ENCODE measurements at places on chromosomes 1 and 21.

DNA sequence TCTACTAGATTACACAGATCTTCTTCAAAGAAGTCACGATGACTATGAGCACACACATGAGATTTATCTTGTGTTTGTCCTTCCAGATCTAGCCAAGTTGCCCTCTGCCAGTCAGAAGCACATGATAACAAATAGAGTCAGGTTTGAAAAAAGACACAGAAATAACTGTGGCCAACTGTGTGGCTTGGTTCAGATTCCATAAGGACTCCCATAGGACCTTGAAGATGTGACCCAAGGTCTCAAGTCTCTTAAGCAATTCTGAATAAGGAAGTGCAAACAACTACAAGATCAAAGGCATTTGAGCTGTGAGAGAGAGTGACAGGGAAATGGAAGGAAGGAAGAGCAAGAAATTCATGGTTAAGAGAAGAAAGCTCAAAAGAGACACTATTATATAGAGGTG is 194.0 kb downstream of the PLPP3 start:
- DNase-seq, result no peak

GRCh38 chr1:19735440-19736127 is 64.1 kb downstream of the TMCO4 start:
- DNase-seq, result no peak

- DNase-seq, result no peak
Measured at GRCh38 chr1:91501523-91501851, 836 bp downstream of the CDC7 start.

GRCh38 chr1:13667691-13668090 is 32.3 kb upstream of the PRDM2 start:
- no peak for DNase-seq

DNA sequence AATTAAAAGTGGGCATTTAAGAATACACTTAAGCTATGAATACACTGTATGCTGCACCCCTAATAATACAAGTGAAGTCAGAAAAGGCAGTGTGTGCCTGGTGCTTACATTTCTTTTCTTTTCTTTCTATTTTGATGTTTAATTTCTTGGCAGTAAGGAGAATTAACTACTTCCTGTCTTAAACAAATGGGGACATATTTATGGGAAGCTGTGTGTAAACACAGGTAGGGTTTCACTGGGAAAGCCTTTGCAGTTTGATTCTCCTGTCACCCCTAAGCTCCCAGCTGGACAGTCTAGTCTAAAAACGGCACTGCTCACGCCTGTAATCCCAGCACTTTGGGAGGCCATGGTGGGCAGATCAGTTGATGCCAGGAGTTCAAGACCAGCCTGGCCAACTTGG is 146.0 kb downstream of the MIS18A start:
- DNase-seq, result no peak
